NCI-H1436 (cell line): ENCODE measurements at places on chromosomes 6 and 20.

- DNase-seq = no peak
Measured at GRCh38 chr20:61727761-61728160, 337.9 kb downstream of the TAF4 start.

- DNase-seq = no peak
Measured at GRCh38 chr20:62215020-62215990, 4.8 kb downstream of the HRH3 start.

DNA sequence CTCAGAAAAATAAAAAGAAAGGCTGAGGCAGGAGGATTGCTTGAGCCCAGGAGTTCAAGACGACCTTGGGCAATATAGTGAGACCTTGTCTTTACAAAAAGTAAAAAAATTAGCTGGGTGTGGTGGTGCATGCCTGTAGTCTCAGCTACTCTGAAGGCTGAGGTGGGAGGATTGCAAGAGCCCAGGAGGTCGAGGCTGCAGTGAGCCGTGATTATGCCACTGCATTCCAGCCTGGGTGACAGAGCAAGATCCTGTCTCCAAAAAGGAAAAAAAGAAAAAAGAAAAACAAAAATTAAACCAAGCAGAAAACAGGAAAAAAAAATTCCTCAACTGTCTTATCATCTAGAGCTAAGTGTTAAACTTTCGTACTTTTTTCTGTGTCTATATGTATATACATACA is 12.4 kb upstream of the SRSF3 start:
- DNase-seq = no peak

GRCh38 chr6:22298475-22298890 is 1.6 kb upstream of the PRL start:
- no peak for DNase-seq

GRCh38 chr6:16430391-16431089 is 192.2 kb downstream of the GMPR start:
- DNase-seq = no peak

DNA sequence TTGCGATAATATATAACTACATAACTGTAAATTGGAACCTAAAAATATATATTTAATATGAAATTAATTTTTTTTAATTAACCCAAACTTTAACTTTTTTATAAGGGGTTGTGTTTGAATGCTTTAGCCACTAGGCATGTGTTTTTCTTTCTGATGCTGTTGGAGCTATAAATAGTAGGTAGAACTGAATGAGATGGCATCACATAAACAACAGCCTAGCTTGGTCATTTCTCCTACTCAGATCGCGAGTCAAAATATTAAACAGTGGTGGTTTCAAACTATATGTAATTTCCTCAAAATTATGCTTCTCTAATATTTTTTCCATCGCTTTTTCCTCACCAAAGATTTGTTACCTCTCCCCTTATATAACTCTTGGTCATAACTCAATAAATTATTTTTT is 243.2 kb downstream of the ARID1B start:
- no peak for DNase-seq

GRCh38 chr20:4169360-4170190 is 154.2 kb upstream of the RNF24 start:
- no peak for DNase-seq

- no peak for DNase-seq
Measured at GRCh38 chr6:36829919-36830544, 9.2 kb downstream of the CPNE5 start.

DNA sequence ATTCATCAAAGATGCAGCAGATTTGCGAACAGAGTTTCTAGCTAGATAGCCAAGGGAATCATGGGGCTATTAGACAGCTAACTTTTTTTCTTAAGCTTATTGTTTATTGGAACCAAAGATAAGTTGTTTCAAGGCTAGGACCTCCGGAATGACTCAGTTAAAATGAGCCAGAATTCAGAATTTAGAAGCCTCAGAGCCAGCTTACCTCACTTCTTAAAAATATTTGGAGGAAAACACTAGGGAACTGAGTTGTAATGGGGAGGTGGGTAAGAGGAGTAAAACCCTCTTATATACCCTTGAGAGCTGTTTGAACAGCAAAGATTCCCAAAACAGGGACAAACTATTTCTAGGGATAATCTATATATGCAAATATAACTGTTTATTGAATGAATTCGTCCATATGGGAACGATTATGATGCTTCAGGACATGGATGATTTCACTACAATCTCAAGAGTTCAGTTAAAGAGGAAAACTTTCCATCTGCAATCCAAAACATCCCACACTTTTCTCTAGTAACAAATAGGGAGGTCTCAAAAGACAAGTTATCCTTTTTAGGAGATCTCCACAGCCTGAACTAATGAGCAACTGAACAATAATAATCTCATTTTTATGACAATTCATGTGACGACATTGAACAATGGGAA is 12.6 kb upstream of the CARMIL1 start:
- no peak for DNase-seq

- no peak for DNase-seq
Measured at GRCh38 chr6:146361128-146361924, 182.3 kb upstream of the RAB32 start.

GRCh38 chr6:5712349-5713215 is 294.1 kb downstream of the NRN1 start:
- DNase-seq = no peak

DNA sequence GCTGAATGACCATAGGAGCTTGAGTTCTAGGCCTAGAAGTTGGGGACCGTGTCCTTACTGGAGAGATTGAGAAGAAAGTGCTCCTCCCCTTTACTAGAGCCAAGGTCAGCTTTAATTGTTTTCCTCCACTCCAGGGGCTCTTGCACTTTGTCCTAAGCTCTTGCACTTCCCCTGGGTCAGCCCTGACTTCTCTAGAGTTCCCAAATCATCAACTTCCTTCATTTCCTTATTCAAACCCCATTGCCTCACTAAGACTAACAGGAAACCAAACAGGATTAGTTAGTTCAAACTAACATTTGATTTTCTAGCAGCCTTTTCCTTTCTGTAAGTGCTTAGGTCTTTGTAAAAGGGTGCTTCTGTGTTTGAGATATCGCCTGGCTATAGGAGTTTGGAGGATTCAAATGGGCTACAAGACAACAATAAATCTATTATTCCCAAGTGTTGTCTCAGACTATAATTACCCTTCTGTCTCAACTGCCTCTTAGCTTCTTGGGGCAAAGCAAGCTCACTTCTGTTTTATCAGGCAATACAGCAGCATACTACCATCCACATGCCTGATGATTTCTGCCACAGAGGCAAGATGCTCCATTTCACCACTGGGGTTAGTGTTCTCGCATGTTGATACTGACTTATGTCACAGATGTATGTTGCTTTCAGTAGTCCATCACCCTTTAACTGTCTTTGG is 12.8 kb upstream of the DTNBP1 start:
- DNase-seq = no peak

- no peak for DNase-seq
Measured at GRCh38 chr6:42520786-42521607, 42.8 kb upstream of the UBR2 start.
